ENCODE measurements at places on chromosomes 4 and X. TPM values are rescaled to one million over a fixed set of nuclear protein-coding genes. Genes with fewer than 3 reads are reported as not detected.

- no peak for DNase-seq
Measured at GRCh38 chr4:36427696-36428095, 146.3 kb downstream of the DTHD1 start.

RNF212 gene
- total RNA-seq, result 0.66 TPM

DNA sequence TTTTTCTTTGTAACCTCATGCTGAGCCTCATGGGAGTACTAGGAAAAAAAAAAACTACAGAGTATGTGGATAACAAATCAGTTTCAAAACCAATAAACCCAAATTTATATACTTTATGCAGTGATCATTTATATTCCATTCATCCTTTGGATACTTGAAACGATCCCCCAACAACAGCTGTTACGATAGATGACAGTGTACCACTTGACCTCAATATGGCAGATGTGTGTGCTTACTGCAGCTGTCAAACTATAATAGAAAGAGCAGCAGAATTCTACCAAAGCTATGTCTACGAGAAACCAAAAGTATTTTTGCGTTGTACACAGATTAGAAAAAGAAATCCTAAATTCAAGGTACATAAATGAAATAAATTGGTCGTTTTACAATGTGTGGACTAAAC is 337.8 kb downstream of the PDGFC start:
- DNase-seq, result no peak

GRCh38 chrX:39869846-39870601 is 227.7 kb downstream of the BCOR start:
- DNase-seq, result peak; percentile 72

GRCh38 chr4:184216515-184216914 is 1.2 kb downstream of the ENPP6 start:
- DNase-seq, result no peak

- no peak for DNase-seq
Measured at GRCh38 chrX:66872771-66873170, 233.9 kb upstream of the EDA2R start.

GALNTL6 gene
- total RNA-seq, result under 0.01 TPM

DNA sequence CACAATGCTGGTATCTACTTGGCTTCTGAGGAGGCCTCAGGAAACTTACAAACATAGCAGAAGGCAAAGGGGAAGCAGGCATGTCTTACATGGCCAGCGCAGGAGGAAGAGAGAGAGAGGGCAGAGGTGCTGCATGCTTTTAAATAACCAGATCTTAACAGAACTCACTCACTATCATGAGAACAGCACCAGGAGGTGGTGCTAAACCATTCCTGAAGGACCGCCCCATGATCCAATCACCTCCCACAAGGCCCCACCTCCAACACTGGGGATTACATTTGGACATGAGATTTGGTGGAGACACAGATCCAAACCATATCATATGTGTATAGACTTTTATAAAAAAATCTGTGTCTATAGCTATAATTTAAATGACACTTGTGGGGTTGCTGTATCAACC is 48.6 kb upstream of the ERVMER34-1 start:
- peak; percentile 4 for DNase-seq

ERCC6L gene
- not detected for total RNA-seq

GRCh38 chr4:147596377-147596776 is 20.8 kb upstream of the TMEM184C start:
- peak; percentile 39 for DNase-seq

DNA sequence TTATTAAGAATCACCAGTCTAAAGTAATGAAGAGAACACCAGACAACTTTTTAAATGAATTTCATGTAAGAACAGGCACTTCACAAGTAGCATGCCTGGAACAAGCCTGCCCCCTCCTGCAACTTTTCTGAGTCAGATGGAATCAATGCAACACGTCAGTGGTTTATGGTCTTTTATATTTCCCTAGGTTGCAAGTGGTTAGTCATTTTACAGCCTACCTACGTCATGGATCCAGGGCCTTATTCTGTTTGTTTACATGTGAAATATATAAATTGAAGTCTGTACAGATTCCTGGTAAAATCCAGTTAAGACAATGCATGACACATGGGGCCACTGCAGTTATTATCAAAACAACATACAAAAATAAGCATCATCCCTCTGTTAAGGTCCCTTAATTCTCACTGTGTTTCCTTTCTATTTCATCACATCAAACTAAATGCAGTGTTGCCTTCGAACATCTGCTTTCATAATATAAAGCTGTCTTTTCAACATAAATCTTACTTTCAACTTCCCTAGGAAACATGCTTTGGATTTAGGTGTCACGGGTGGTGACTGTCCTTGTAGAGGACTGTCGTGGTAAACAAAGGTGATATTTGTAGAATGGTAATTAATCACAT is 309.3 kb downstream of the FRMPD4 start:
- DNase-seq, result peak; percentile 81

DNA sequence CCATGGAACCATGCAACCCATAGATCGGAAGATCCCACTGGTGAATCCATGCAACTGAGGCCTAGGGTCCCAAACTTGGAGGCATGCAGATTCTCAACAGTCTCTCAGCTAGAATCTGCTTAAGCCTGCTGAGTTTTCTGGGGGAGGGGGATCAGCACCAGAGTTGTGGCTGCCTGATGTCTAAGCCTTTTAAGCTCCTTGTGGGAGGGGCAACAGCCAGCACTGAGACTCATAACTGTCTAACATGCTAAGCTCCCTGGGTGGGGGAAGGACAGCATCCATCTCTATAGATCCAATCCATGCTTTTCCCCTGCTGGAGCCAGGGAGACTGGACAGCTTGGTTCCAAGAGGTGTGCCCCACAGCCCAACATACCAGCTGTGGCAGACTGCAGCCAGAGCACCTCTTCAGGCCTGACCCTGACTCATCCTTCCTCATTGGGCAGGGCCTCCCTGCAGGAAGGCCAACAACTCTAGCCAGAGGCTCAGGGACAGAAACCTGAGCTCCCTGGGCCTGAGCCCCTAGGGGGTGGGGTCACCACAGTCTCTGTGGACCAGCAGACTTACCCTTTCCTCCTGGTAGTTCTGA is 300.1 kb upstream of the SLC7A11 start:
- DNase-seq, result no peak

- DNase-seq, result no peak
Measured at GRCh38 chr4:2862528-2862927, 18.9 kb downstream of the ADD1 start.

DNA sequence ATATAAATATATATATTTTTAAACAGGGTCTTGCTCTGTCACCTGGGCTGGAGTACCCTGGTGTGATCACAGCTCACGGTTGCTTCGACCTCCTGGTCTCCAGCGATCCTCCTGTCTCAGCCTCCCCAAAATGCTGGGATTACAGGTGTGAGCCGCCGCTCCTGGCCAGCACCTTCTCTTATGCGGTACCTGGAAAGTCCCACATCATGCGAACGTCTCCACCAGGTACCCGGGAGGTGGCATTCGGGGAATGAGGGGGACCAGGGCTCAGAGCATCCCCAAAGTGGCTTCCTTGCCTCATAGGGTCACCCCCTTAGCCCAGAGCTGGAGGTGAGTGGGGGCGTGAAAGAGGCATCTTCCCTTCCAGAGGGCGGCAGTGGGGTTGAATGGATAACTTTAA is 84.0 kb upstream of the PPP2R3B start:
- no peak for DNase-seq

DNA sequence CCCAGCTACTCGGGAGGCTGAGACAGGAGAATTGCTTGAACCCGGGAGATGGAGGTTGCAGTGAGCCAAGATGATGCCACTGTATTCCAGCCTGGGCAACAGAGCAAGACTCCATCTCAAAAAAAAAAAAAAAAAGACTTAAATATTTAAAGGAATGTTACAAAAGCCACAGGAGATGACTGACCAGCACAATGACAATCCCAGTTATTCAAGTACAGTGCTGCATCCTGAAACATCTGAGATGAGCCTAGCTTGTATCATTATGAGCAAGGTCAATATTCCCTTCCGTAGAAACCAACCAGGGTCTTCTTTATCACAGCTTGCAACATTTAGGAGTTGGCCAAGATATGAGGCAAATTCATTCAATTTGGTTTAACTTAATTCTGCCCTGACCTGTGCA is 38.6 kb downstream of the LNX1 start:
- DNase-seq, result no peak

DNA sequence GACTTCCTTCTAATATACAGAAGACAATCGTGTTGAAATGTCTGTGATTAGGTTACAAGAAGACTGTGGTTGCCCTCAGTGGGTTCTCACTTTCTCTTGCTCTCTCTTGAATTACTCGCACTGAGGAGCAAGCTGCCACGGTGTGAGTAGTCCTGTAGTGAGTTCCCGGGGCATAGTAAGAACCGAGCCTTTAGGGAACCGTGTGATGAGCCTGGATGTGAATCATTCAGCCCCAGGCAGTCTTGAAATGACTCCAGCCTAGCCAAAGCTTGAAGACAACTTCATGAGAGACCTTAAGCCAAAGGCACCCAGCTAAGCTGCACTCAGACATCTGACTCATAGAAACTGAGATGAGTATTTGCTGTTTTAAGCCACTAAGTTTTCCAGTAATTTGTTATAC is 292.7 kb downstream of the SPOCK3 start:
- peak; percentile 62 for DNase-seq

GSX2 gene
- total RNA-seq, result 0.33 TPM

DNA sequence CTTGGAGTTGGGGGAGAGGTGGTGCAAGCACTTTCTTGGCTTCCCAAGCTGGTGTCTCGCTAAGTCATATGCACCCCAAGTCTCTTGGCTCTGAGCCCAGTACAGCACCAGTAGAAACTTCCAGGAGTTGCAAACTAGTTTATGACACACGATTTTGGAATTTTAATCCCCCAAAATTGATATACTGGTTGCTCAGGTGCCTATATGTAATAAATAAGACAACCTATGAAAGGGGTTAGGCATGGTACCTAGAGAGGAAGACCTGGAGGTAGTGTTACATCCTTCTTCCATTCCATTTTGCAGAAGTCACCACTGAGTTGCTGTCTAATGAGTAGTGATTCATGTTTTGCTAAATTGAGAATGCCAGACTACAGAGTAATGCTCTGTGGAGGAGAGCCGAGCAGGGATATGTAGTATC is 4.3 kb upstream of the SLC4A4 start:
- peak; percentile 40 for DNase-seq

DNA sequence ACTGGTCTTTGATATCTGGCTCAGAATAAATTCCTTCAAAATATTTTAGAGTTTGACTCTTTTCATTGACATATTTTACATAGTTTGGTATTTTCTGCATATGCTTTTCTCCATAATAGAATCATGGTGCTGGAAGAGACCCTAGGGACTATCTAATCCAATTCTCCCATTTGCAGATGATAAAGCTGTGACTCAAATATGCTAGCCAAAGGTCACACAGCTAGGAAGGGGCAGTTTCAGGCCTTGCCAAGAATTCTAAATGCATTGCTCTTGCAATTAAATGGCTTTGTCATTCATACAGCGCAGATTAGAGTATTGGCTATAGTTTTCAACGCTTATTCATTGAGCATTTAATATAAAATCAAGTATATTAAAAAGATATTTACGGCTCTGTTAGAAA is 374.1 kb upstream of the RASGEF1B start:
- DNase-seq, result no peak

DNA sequence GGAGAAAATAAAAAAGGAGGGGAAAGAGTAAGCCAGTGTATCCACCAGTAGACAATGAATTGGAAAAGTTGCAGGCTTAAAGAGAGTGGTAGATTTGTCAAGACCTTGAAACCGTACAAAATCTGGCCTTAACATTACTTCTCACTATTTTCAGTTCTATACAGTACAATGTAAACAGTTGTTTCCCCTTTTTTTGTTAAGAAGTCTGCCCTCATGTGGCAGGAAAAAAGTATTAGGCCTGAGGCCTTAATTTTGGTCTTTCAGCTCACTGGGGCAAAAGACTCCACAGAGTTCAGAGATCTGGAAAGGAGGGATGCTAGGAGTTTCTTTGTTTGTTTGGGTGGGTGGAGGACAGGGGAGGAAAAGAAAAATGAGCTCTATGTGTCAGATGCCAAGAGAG is 92.8 kb upstream of the CCDC160 start:
- no peak for DNase-seq

DNA sequence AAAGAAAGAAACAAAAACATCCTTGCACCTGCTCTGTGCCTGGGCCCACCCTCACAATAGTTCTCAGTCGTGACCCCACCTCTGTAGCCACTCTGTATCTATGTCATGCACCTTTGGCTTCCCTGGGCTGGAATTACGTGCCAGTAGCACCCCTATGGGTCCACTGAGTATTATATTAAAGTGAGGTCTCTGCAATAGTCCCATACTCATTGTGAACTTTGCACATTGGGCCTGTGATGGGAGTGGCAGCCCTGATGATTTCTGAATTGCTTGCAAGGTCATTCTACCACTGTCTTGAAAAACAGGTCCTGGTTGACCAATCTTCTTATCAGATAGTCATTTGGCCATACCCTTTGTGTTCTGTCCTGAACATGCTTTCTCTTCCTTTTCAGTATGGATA is 1012.1 kb downstream of the RAB28 start:
- no peak for DNase-seq

GRCh38 chr4:151226004-151226932 is 50.7 kb upstream of the PRSS48 start:
- DNase-seq, result peak; percentile 91

DNA sequence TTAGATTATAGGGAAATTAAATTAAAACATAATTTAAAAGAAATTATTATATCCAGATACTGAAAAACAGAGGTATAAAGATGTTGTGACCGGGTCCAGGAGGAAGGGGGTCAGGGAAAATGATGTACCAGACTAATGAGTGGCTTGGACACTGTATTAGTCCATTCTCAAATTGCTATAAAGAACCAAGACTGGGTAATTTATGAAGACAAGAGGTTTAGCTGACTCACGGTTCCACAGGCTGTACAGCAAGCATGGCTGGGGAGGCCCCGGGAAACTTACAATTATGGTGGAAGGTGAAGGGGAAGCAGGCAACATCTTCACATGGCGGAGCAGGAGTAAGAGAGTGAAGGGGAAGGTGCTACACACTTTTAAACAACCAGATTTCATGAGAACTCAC is 3.4 kb upstream of the FAM9B start:
- DNase-seq, result no peak

DNA sequence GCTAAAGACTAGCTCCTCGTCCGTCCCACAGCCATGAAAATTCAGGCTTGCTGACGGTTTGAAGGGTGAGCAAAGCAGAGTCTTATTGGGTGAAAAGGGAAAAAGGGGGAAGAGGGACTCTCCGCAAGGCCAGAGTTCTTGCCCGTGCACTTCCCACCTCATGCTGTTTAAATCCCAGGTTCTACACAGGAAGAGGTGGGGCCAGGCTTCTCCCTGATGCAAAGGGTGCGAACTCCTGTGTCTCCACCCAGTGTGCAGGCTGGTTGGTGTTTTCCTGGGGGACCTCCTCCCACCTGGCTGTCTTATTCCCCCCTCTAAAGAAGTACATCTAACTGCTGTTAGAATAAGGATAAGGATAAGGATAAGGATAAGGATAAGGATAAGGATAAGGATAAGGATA is 18.0 kb upstream of the LANCL3 start:
- no peak for DNase-seq

RPA4 gene
- 1.2 TPM for total RNA-seq

- DNase-seq, result no peak
Measured at GRCh38 chr4:174214101-174214878, 69.2 kb downstream of the FBXO8 start.

GRCh38 chrX:136659174-136659573 is 11.2 kb downstream of the CD40LG start:
- no peak for DNase-seq
